Stimulated activated CD8-positive, alpha-beta memory T cell treated with anti-CD3 and anti-CD28 coated beads, Interleukin-15, amount 100 ng/mL, for 48 hours (primary cell): ENCODE measurements at places on chromosomes 1 and 21.

DNA sequence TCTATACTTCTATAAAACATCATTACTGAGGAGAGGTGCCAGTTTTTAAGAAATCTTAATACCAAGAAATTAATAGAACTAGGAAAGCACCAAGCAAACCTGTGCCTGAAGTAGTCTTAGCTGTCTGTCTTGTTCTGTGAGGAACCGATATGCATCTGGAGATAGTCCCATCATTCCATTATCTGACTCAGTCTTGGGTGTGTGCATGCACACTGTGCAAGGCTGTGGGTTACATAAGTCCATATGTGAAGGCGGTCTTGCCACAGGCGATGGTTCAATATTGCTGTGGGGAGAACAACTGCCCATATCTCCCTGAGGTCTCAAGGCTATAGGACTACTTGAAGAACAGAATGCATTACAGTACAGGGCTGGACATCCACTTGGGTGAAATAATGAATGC, 33.8 kb downstream of the STIL start:
- no peak for DNase-seq

DNA sequence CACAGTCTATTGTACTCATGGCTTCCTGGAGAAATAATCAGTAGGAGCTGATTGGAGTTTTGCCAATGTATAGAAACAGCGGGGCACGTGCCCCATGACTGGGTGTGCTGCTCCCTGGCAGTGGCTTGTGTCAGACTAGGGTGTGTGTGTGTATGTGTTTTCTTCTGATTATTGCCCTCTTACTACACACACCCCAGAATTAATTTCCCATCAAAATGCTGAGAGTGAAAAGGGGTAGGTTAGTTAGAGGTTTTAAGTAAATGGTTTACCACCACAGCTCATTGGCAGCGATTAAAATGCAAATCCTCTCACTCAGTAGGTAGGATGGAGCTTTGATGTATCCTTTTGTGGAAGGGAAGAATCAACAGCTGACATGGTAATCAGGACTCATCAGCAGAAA, 29.9 kb downstream of the HHAT start:
- DNase-seq: no peak

GRCh38 chr1:22204057-22204840, 61.4 kb upstream of the WNT4 start:
- no peak for DNase-seq

- no peak for DNase-seq
Observed at GRCh38 chr1:222928212-222928611, 113.4 kb downstream of the DISP1 start.

- DNase-seq: no peak
Observed at GRCh38 chr1:235854347-235854746, 12.4 kb downstream of the LYST start.

- DNase-seq: no peak
Observed at GRCh38 chr1:206979379-206980043, 9.3 kb upstream of the FCAMR start.

DNA sequence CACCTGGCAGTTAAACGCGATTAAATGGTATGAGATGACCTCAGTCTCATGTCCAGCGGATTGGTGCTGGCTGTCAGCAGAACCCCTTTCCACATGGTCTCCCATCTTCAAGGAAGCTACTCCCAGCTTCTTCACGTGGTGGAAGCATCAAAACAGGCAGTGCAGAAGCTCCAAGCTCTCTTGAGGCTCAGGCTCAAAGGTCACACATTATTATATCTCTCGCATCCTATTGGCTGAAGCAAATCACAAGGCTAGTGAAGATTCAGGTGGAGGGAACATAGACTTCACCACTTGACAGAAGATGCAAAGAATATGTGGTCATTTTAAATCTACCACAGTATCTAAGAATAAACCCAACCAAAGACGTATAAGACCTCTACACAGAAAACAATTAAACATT, 181.9 kb downstream of the VPS13D start:
- no peak for DNase-seq

GRCh38 chr1:180503280-180503862, 994 bp upstream of the ACBD6 start:
- no peak for DNase-seq

DNA sequence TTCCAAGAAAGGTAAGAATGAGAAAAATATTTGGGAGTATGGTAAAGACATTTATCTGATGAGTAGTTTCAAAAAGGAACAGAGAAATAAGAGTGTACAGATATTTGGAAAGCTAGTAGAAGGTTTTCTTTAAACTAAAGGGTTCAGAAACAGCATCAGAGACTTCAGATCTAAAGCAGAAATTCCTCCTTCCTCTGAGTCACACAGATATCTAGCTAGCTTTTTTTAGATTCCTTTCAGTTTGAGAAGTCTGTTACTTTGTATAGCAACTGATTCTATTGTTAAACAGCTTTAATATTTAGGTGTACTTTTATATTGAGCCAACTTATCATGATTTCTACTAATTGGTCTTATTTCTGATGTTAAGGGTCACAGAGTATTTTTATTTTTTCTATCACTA, 4.7 kb downstream of the AMY2B start:
- no peak for DNase-seq

DNA sequence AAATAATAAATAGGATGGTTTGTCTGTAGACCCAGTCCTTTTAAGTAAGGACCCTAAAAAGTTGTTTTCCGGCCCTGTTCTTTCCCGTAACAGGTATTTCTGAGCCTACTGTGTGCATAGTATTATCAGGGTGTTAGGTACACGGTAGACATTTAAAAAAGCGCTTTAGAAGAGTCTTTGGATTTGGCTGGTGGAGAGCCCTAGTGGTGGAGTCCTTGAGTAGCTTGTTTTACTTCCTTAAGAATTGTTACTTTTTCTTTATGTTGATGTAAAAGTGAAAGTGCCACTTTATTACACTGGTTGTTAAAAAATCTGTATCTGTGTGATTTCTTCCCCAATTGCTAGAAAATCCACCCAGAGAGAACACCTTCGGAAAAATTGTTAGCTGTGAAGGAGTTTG, 36.8 kb downstream of the SMYD2 start:
- DNase-seq: no peak

- no peak for DNase-seq
Observed at GRCh38 chr1:240402326-240402725, 209.6 kb downstream of the GREM2 start.

DNA sequence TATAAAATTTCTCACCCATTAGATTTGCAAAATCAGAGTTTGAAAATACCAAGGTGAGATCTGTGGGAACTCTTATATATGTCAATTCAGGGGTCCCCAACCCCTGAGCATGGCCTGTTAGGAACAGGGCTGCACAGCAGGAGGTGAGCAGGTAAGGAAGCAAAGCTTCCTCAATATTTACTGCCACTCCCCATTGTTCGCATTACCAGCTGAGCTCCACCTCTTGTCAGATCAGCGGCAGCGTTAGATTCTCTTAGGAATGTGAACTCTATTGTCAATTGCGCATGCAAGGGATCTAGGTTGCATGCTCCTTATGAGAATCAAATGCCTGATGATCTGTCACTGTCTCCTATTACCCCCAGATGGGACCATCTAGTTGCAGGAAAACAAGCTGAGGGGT, 376.6 kb downstream of the LMO4 start:
- no peak for DNase-seq

DNA sequence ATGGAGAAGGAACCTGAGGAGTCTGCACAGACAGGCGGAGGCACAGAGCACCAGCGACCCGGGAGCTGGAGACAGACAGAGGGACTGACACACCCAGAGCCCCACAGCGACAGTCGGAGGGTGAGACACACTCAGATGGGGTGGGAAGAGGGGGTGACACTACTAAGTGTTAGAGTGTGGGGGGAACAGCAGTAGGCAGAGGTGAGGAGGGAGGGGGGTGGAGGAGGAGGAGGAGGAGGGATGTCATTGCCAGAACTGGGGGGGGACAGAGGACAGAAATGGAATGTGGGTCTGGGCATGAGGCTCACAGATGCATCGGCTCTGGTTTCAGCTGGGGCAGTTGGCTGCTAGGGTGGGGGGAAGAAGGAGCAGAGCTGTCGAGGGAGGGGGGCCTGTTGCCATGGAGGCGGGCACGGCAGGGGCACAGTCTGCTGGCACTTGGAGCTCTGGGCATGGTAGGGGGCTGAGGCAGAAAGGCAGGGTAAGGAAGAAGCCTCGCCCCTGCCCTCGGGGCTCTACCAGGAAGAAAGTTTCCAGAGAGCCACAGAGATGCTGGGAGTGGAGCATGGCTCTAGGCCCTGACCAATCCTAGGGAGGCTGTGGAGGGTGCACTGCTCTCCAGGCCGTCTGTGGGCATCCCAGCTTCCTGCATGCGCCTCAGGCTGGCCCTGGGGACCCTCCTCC, 37.3 kb downstream of the AHDC1 start:
- no peak for DNase-seq

GRCh38 chr1:202355944-202356553, 7.5 kb downstream of the PPP1R12B start:
- DNase-seq: no peak

- DNase-seq: no peak
Observed at GRCh38 chr1:168520832-168521231, 23.0 kb downstream of the XCL2 start.

- no peak for DNase-seq
Observed at GRCh38 chr1:119359730-119360129, 8.9 kb upstream of the HAO2 start.

DNA sequence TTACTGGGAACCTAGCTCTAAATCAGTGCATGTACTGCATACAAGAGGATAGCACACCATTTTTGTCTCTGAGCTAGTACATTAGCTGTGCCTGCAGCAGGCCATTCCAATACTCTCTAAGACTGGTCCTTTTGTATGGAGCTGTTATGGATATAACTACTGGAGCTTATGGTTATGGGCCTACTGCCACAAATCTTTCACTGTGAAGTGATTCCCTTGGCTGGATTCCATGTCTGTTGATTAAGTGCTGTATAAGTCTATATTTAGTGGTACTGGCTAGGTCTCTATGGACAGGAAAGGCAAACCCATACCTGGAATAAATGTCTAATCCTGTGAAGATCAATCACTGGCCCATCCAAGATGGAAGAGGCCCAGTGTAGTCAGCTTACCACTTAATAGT, 12.0 kb downstream of the ZFYVE9 start:
- no peak for DNase-seq

DNA sequence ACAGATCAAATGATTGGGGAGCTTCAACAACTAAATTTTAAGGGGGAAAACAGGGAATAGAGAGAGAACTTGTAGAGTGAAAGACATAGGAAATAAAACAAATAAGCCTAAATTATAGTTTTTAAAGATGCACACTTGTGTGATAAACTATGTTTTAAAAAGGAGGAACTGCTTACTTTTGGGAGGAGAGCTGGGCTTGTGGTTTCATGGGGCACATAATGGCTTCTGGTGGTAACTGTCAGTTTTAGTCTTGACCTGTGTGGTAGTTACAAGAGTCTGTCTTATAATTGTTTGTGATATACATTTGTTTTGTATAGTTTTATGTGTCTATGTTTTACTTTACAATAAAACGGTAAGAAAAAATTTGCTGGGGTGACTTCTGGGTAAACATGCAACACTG, 165.3 kb downstream of the COL24A1 start:
- DNase-seq: no peak

DNA sequence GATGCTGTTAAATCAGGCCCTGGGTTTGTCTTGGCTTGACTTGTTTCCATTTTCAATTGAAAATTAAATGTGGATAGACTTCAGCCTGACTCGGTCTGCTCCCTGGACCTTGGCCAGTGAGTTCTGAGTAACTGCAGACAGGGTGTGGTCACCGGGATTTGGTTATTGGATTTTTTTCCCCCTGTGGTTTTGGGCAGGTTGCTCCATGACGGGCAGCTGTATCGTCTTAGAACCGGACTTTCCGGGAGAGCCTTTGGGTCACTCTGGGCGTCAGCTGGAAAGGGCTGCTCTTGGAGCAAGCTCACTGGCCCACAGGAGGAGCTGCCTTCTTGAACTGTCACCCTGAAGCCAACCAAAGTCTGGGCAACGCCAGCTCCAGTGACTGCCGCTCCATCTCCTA, 75.0 kb downstream of the CLIC6 start:
- DNase-seq: no peak

DNA sequence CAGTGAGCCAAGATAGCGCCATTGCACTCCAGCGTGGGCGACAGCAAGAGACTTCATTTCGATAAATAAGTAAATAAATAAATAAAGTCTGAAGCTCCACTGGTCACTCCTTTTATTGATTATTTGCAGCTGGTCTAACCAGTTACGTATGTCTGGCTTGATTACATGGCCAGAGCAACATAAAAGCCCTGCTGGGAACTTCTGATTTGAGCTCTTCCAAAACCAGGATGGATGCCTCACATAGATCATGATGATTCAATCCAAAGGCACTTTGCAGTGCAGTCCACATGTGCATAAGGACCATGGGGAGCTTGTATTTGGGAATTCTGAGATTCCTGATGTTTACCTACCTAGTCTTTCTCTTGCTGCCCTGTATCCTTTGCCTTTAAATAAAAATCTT, 24.0 kb downstream of the NSUN4 start:
- DNase-seq: no peak

- no peak for DNase-seq
Observed at GRCh38 chr1:89454845-89455521, 69.6 kb upstream of the LRRC8B start.

DNA sequence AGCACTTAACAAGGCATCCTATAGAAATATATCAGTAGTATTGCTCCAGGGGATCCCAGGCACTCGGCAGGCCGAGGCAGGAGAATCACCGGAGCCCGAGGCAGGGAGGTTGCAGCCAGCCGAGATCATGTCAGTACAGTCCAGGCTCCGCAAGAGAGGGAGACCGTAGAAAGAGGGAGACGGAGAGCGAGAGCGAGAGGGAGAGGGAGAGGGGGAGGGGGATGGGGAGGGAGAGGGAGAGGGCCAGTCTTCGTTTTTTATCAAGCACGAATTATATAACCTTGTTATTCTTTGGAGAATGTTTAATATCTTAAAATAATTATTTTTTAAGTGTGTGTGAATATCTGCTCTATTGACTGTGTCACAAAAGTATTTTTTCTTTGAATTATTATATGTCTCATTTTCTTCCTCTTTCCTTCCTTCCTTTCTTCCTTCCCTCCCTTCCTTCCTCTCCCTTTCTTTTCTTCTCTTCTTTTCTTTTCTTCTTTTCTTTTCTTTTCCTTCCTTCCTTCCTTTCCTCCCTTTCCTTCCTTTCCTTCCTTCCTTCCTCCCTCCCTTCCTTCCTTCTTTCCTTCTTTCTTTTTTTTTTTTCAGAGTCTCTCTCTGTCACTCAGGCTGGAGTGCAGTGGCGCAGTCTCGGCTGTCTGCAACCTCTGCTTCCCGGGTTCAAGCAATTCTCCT, 233.7 kb downstream of the SRGAP2C start:
- DNase-seq: no peak

DNA sequence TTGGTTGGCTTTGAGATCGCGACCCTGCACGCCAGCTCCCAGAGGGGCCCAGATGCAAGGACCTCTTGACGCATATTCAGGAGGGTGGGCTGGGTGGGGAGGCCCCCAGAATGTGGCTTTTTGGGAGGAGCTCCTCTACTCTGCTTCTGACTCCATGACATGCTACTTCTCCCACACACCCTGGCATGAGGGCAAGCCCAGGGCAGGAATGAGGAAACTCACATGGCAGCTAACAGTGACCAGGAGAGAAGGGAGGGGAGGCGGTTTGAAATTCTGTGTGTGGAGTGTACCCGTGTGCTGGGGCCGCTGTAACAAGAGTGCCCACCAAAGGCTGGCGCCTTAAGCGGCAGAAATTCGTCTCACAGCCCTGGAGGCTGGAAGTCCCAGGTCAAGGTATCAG, 61.3 kb upstream of the GPR153 start:
- no peak for DNase-seq

- no peak for DNase-seq
Observed at GRCh38 chr1:58304346-58304975, 242.1 kb downstream of the OMA1 start.
